PC-3 (cell line): ENCODE measurements at places on chromosomes 3 and 15. TPM values are rescaled to one million over a fixed set of nuclear protein-coding genes. Genes with fewer than 3 reads are reported as not detected.
A peak's percentile ranks its signal among the peaks of the same experiment; 100 is the strongest.

GRCh38 chr3:79253271-79253670, 514.5 kb downstream of the ROBO1 start:
- no peak for DNase-seq

GRCh38 chr3:81490541-81491288, 270.7 kb downstream of the GBE1 start:
- DNase-seq, result peak; percentile 89

The HOMER2 gene
- total RNA-seq, result 22.6 and 29.5 TPM in 2 replicates

GRCh38 chr3:33269385-33269784, 7.9 kb upstream of the FBXL2 start:
- no peak for DNase-seq

DNA sequence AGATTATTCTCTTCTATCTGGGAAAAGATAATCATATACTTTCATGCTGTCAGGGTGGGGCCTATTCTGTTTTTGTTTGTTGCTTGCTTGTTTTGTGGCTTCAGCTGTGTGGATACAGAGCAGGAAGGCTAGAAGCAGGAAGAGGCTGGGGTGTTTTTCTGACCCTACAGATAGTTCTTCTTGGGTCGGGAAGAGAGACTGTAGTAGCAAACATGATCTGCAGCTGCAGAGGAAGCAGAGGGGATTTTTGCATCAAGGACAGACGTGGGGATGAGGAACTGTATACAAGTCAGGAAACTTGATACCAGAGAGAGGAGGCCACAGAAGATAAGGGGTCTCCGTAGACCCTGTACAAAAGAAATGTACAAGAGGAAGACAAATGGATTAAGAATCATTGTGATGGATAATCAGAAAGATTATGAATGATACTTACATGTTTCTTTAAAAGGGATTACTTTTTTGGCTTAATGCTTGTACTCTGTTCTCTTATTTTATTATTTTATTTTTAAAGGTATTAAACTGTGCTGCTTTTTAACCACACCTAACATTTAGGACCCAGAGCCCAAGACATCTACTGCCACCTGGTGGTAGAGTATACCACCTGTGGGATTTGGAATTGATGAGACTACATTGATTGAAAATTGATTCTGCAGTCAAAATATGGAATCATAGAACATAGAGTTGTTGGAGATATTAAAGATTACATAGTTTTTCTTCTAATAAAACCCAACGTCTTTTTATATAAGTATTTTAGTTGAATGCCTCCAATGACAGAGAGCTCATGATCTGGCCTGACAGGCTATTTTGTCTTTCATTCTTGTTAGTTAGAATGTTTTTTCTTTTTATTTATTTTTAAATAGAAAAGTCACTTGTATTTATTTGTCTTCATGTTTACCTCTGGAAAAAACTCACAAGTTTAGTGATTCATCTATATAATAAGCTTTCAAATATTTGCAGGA, 87.3 kb upstream of the ROPN1 start:
- DNase-seq, result peak; percentile 72

The RFT1 gene
- 21.1 and 24.6 TPM in 2 replicates for total RNA-seq

DNA sequence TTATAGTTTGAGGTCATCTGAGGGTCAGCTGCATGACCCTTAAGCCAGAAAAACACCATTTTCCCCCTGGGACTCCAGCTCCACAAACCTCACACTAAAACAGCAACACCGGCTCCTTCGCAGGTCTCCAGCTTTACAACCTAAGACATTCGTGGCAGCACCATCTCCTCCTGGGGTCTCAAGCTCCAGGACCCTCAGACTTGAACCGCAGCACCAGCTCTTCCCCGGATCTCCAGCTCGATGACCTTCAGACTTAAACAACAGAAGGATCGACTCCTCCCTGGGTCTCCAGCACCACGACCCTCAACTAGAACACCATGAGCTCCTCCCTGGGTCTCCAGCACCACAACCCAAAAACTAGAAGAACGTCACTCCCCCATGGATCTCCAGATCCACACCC, 233.7 kb upstream of the CNTN6 start:
- DNase-seq, result no peak
